Peyer's patch (tissue), 4 donors: ENCODE measurements at places on chromosomes 1 and 21. TPM values are rescaled to one million over a fixed set of nuclear protein-coding genes. Genes with fewer than 3 reads are reported as not detected.

- H3K27ac ChIP-seq, result no peak overlapping the region
- no peaks in the 10 kb centered on the region for H3K27me3 ChIP-seq
- H3K4me3 ChIP-seq, result no peak overlapping the region
- H3K36me3 ChIP-seq, result no peaks in the 10 kb centered on the region
These were observed 47.8 kb upstream of the IKBKE start for GRCh38 chr1:206422525-206422924.

DNA sequence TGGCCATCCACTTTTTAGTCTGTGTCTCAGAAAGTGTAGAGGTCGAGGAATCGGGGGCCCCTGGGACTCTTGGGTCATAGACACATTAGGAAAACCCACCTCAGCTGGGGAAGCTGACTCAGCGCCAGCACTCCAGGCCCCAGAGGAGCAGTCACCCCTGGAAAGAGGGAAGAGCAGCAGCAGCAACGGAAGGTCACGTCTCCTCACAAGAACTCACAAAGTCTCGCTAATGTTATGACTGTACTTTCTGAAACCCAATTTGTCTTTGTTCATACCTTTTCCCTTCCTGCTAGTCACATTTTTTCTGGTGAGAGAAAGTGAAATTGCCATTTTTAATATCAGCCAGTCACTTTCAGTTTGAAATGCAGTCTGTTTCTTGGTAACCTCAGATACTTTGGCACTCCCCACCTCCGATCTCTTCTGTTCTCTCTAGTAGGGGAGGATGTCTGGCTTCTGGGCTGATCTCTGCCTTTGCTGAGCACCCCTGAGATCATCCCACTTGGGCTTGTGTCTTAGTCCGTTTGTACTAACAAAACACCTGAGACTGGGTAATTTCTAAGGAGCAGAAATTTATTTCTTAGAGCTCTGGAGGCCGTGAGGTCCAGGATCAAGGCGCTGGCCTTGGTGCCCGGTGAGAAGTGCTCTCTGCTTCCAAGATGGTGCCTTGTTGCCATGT is 6.0 kb upstream of the NLRP3 start:
- H3K27ac ChIP-seq, result no peak overlapping the region
- no peaks in the 10 kb centered on the region for H3K27me3 ChIP-seq
- H3K4me1 ChIP-seq, result no peaks in the 10 kb centered on the region
- no peak overlapping the region for H3K4me3 ChIP-seq
- H3K36me3 ChIP-seq, result no peaks in the 10 kb centered on the region
- DNase-seq, result no peak

GRCh38 chr1:23023174-23023845 is 4.0 kb downstream of the KDM1A start:
- H3K27ac ChIP-seq, result no peak overlapping the region
- no peaks in the 10 kb centered on the region for H3K27me3 ChIP-seq
- no peaks in the 10 kb centered on the region for H3K36me3 ChIP-seq
- no peak for DNase-seq

DNA sequence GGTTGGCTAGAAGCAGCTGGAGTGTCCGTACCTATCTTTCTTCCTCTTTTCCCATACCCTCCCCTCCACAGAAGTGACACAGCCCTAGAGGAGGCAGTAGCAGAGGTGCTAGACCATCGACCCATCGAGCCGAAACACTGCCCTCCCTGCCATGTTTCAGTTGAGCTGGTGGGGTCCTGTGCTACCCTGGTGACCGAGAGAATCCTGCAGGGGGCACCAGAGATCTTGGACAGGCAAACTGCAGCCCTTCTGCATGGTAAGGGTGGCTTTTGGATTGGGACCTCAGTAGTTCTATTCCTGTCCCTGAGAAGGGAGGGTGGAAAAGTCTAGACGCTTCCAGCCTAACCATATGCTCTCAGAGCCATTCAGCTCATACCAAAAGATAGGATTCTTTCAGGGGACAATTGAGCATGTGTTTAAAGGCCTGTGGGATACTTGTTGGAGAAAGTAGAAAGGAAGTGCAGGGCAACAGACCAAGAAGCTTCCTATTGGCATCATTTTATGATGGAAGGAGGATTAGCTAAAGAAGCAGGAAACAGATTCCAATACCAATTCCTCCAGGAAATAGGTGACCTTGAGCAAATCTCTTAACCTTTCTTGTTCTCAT is 11.7 kb upstream of the BNIPL start:
- peak; percentile 95 for DNase-seq
- no peaks in the 10 kb centered on the region for H3K27me3 ChIP-seq
- H3K27ac ChIP-seq, result no peak overlapping the region
- no peak overlapping the region for H3K4me3 ChIP-seq
- H3K4me1 ChIP-seq, result no peaks in the 10 kb centered on the region

DNA sequence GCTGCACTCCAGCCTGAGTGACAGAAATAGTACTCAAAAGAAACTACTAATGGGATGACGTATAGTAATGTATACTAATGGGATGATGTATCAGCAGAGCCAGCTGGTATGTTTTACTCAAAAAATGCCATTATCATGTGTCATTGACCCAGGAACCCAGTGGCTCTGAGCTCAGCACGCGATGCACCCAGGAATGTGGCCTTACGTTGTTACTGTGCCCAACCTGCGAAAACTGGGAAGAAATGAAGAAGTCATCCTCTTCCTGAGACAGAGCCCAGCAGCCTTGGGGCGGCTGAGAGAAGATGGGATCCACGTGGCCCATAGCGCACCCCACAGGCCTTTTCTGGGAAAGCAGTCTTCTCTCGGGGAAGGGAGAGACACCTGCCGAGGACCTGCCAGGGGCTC is 8.8 kb downstream of the UBE2J2 start:
- peaks cover 2% of the 10 kb centered on the region for H3K4me1 ChIP-seq
- no peaks in the 10 kb centered on the region for H3K36me3 ChIP-seq
- no peak overlapping the region for H3K4me3 ChIP-seq
- H3K27ac ChIP-seq, result no peak overlapping the region

Gene RXRG
- not detected for total RNA-seq

Gene PADI3
- not detected for total RNA-seq
